CD8-positive, alpha-beta memory T cell (primary cell): ENCODE measurements at places on chromosomes 11 and 22. TPM values are rescaled to one million over a fixed set of nuclear protein-coding genes. Genes with fewer than 3 reads are reported as not detected.

ARHGEF17 gene
- not detected for total RNA-seq

TSPAN18 gene
- 0.60 TPM for total RNA-seq

DNA sequence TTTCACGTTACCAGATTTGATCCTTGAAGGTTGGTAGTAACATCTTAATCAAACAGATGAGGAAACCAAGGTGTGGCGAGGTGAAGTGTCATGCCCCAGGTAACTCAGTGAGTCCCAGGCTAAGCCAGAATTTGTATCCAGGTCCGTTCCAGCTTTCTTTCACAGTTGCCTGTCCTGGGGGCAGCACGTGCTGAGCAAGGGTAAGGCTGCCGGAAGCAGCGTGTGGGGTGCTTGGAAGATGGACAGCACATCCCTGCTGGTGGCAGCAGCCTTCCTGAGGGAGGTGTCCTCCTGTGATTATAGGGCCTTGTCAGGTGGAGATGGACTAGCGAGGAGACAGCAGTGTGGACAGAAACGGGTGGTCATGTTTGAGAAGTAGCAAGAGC lies 50.9 kb downstream of the TRIOBP start:
- H3K4me1 ChIP-seq, result peaks cover 10% of the 10 kb centered on the region
- no peaks in the 10 kb centered on the region for H3K36me3 ChIP-seq
- no peak overlapping the region for H3K4me3 ChIP-seq
- DNase-seq, result no peak
- no peaks in the 10 kb centered on the region for H3K27me3 ChIP-seq

MCAT gene
- total RNA-seq, result 28.4 TPM

DNA sequence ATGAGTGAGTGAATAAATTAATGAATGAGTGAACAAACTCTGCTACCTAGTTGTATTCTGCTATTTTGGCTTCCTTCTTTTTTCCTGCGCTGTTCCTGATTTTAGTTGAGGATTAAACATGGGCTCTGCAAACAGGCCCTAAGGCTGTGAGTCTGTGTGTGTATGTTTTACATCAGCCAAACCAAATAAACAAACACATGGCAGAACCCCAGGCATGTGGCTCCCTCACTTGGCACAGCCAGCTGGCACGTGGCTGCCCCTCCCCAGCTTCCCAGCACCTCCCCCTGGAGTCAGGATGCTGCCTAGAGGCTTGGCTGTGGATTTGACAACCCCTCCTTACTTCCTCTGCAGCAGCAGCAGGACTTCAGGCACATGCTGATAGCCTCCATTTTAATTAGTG lies 593.2 kb downstream of the INSC start:
- H3K27me3 ChIP-seq, result no peaks in the 10 kb centered on the region
- no peak overlapping the region for H3K27ac ChIP-seq
- no peak for DNase-seq
- no peaks in the 10 kb centered on the region for H3K4me1 ChIP-seq
